ENCODE measurements at places on chromosomes 2 and 18.

GRCh38 chr18:3086871-3087270 lies 73.9 kb upstream of the LPIN2 start:
- no peak for DNase-seq

DNA sequence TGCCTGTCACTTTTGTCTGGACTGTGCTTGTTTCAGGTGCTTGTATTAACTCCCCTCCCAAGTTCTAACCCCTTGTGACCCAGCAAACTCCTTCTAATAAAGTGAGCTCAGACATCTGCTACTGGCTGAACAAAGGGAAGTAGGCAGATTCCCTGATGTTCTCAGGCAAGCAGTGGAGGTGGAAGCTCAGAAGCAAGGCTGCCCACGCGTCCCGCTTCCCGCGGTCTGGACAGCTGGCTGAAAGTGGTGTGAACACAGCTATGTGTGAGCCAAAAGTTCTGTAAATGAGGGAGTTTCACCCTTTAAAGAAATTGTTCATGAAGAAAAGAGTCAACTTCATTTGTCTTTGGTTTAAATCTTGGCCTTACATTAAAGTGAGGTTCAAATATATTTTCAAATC lies 40.0 kb downstream of the NAPG start:
- DNase-seq, result no peak

DNA sequence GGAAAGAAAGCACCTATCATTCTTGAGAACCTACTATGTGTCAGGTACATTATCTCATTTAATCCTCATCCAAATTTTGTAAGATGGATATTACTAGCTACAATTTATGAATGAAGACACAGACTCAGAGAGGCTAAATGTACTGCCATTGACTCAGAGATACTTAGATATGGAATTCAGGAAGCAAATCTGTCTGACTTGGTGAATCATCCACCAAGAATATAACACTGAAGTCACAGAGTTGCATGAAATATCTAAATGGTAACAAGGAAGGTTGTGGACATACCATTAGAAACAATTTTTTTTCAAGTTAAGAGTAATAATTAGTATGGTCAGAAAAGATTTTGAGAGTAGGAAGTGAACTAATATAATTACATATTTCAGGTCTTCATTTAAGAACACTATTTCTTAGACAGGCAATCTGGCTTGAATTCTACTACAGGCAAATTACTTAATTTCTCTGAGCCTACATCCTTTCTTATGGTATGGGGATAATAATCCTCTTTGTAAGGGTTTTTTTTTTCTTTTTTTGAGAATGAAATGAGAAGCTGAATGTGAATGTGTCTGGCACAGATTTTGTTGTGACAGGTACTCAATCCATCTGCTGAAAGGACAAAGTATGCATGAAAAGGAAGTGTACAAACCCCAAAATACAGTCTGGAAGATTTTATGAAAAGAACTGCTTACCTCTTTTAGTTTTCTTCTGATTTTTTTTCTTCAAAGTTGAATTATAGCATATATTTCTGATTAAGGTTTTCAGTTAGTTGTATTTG lies 14.8 kb upstream of the C2orf66 start:
- no peak for DNase-seq

DNA sequence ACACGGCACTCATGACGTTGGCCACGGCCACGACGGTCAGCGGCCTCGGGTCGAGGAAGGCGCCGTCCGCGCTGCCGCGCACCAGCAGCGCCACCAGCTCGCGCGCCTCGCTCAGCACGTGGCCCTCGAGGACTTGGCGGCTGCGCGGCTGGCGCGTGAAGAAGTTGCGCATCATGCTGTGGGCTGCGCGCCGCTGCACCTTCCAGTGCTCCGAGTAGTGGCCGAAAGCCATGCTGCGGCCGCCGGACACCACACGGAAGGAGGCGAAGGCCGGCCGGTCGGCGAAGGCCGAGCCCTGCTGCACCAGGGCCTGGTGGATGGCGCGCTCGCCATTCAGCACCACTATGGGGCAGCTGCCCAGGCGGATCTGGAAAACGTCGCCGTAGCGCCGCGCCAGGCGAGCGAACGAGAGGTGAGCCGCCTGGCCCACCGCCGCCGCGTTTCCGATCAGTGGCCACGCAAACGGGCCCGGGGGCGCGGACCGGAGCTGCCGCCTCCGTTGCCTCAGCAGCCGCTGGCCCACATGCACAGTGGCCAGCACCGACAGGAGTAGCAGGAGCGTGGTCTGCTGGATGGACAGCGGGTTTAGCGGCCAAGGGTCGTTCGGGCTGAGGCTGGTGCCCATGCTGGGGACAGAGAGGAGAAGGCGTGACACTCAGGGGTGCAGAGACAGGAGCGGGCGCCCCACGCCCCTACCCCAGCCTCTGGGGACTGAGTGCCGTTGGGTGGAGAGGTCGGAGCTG lies 1.0 kb downstream of the CYP1B1 start:
- DNase-seq, result no peak

DNA sequence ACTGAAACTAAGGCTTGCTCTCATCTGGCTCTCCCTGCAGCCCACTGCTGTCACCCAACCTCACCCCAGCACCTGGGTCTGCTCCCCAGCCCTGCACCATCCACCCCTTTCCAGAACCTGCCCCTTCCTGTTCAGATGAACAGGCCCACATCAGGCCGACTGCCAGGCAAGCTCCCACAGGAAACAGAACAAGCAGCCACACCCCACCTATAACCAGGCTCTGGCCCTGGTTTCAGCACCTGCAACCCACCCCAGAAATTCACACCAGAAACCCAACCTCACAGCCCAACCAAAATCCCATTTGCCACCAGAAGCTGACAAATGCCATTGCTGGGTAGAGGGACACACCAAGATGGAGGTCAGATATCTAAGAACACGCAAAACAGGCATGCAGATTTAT lies 159.2 kb upstream of the ID2 start:
- DNase-seq, result no peak

GRCh38 chr2:208280234-208280633 lies 14.2 kb downstream of the PIKFYVE start:
- DNase-seq, result no peak

- DNase-seq, result no peak
Observed at GRCh38 chr2:108428286-108429009, 20.6 kb upstream of the GCC2 start.

DNA sequence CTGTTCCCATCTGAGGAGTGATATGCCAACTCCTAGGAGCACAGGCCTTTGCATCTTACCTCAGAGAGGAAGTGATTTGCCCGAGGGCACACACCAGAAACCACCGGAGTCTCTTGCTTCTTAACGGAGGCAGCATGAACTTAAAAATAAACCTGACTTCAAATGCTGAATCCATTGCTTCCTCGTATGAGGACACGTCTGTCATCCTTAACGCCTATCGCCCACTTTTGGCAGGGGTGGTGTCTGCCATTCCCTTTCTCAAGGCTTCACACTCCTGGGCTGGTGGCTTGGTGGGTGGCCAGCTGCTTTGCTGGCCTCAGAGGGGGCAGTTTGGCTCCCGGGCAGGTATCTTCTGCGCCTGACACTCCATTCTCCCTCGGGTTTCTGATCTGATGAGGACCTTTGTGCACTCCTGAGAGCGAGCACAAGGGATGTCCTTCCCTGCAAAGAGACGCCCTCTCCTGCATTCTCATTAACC lies 1.1 kb upstream of the PREB start:
- no peak for DNase-seq
